ENCODE measurements at places on chromosomes 6 and 20.
A peak's percentile ranks its signal among the peaks of the same experiment; 100 is the strongest.

GRCh38 chr20:47863981-47864380 lies 78.7 kb upstream of the SULF2 start:
- no peak for DNase-seq

GRCh38 chr6:72746276-72746675 lies 124.4 kb downstream of the KCNQ5 start:
- no peak for DNase-seq

GRCh38 chr6:45738057-45738455 lies 277.6 kb downstream of the CLIC5 start:
- no peak for DNase-seq

DNA sequence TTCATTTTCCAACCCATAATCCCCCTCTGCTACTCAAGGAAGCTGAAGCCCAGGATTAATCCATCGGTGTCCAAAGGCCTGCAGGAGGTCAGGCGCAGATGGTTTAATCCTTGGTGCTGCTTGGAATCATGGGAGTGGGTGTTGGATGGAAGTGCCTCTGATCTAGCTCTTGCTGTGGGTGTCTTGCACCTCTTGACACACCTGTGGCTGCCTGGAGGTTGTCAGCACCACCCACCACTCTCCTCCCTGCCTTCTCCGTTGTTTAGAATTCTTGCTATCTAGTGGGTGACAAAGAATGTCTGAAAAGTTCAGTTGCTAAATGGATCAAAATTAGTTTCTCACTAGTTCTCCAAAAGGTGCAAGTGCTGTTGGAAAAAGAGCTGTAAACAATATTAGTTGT lies 1074.4 kb upstream of the FLRT3 start:
- DNase-seq: no peak

DNA sequence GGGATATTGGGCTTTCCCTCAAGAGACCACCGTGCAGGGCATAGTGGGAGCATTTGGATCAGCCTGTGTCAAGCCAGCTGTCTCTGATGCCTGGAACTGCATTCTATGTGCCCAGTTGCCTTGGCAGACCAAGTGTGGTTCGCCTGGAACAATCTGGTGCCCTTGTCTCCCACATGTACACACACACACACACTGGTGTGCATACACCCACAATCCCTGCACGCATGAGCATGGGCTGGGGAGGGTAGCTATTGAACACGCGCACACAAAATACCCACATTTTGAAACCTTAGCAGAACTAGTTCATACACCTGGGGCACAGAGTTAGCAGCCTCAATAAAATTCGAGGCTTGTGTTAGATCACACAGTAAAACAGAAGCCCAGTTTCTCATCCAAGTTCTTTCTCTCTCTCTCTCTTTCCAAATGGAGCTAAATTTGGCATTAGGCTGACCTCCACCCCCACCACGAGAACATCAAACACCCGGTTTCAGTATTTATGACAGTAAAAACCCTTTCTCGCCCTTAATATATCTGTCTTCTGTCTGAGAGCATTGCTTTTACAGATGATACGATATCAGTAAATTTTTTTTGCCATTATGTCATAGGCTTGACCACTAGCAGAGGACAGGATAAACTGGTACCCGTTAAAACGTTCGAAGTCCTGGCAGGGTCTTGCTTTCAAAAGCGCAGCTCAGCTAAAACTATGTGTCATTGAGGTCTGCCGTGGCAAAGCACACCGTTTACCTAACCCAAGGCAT lies 18.2 kb upstream of the NFATC2 start:
- no peak for DNase-seq

GRCh38 chr6:130900913-130901312 lies 73.7 kb downstream of the SMLR1 start:
- DNase-seq: no peak

GRCh38 chr20:36818861-36819260 lies 45.3 kb upstream of the DSN1 start:
- no peak for DNase-seq

DNA sequence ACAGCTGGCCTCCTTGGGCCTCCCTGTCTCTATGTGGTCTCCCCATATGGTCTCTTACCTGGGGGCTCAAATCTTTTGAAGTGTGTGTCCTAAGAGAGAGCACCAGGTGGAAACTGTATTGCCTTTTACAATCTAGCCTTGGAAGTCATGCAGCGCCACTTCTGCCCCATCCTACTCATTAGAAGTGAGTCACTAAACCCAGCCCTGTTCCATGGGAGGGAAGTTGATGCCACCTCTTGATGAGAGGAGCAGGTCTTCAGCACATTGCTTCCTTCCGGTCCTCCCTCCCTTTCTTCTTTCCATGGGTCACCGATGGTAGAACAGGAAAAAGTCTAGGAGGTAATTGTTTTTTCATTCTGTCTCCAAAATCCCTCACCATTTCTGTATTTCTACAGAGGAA lies 156.3 kb downstream of the FOXA2 start:
- no peak for DNase-seq

DNA sequence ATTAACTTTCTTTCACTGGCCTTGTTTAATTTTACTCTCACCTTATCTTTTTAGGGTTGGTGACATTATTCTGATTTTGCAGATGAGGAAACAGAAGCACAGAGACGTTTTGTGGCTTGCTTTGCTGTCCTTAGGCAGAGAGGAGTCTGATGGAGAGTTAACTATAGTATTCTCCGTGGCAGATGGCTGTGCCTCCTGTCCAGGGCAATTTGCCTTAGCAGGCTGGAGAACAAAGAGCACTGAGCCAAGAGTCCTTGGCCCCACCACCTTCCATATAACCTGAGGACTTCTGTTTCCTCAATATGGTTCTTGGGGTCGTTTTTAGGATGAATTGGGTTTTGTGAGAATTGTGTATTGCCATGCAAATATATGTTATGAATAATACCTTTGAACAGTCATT lies 71.4 kb upstream of the BACH2 start:
- DNase-seq: no peak

DNA sequence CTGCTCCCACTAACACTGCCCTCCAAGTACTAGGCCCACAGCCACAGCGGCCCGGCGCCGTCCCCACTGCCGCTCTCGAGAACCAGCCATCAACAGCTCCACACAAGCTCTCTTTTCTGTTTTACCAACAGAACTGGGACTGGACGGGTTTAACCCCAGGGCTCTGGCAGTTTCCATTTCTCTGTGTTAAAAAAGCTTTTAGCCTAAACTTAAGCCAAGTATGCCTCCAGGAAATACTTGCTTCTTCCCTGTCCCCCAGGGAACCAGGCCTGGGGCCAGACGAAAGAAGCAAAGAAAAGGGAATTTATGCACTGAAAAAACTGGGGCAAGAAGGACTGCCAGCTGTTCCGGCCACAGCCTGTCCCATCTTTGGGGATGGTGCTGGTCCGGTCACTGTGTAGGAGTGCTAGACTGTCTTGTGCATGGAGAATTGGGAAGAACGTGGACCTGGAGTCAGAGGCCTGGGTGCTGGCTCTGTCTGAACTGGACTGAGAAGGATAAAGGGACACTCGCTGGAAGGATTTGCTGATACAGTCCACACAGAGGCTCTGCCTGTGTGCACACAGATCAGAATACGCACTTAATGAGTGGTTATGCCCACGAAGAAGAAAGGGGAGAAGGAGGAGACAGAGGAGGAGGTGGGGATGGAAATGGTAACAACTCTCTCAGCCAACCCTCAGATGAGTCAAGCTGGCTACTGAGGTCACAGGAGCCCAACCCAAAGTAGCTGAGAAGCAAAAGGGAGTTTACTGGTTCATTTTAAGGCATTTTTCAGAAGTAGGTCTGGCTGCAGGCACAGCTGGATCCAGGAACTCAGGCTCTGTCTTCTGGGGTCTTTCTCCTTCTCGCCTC lies 254.4 kb upstream of the PMEPA1 start:
- no peak for DNase-seq

GRCh38 chr20:47727170-47727880 lies 58.0 kb downstream of the SULF2 start:
- DNase-seq: peak; percentile 41

GRCh38 chr20:63973636-63974401 lies 4.1 kb upstream of the ZNF512B start:
- DNase-seq: peak; percentile 70

- peak; percentile 82 for DNase-seq
These were observed at the start of gene SRPK1 for GRCh38 chr6:35920793-35921732. Gene SRPK1 (minus strand): TSS chr6:35921098. CDS start chr6:35921056, 42 bp downstream.

DNA sequence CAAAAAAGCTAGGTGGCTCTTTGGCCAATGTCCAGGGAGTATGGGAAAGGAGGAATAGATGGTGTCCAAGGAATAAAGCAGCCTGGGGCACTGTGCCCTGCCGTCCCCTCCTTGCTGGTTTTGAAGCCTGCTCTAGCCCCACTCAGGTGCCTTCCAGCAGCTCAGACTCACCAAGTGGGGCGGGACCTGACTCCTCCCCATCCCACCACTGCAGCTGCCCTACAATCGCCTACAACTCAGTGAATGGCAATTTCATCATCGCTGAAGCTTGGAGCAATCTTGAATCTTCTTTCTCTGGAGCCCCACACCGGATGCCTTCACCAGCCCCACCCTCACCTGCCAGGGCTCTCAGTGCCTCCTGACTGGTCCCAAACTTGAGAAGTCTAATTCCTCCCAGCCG lies 56.4 kb upstream of the NXT1 start:
- no peak for DNase-seq

DNA sequence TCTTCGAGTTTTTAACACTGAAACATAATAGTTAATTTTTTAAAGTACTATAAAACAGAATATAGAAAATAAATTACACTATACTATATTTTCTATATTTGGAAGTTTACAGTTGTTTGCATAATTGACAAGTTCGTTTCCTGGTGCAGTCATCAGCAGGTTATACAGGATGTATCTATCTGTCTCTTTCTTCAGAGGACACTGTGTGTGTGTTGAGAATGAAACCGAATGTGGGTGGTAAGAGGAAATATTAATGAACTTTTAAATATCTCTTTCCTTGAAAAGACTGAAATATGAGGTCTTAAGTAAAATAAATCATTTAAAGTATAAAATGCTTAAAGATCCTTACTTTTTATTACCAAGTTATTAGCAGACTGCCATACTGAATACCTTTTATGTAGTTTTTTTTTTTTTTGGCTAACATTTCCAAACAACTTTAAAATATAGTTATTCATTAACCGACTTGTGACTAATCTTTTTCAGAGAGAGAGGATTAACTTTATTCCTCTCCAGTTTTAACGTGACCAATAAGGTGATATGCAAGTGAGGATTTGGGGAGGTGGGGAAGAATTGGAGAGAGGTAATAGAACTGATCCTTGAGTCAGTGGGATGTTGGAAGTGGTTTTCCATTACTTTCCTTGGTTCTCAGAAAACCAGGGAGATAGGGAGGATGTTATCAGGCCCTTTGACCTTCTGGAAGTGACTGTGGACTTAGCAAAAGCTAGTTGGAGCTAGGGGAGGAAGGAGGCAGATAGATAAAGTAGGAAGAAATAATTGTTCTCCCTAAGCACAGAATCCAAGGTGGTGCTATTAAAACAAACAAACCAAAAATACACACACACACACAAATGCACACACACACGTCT lies 380.0 kb upstream of the FLRT3 start:
- no peak for DNase-seq

GRCh38 chr6:149389509-149390297 lies 10.4 kb upstream of the SUMO4 start:
- no peak for DNase-seq

Measured in activated T-cell treated with anti-CD3 and anti-CD28 coated beads for 4 hours (primary cell).